ENCODE measurements at places on chromosomes 1 and 21.

- DNase-seq, result no peak
These were observed 403.6 kb upstream of the CHRM3 start for GRCh38 chr1:238982736-238983135.

- no peak for DNase-seq
These were observed 58.0 kb downstream of the ACBD3 start for GRCh38 chr1:226128487-226129075.

DNA sequence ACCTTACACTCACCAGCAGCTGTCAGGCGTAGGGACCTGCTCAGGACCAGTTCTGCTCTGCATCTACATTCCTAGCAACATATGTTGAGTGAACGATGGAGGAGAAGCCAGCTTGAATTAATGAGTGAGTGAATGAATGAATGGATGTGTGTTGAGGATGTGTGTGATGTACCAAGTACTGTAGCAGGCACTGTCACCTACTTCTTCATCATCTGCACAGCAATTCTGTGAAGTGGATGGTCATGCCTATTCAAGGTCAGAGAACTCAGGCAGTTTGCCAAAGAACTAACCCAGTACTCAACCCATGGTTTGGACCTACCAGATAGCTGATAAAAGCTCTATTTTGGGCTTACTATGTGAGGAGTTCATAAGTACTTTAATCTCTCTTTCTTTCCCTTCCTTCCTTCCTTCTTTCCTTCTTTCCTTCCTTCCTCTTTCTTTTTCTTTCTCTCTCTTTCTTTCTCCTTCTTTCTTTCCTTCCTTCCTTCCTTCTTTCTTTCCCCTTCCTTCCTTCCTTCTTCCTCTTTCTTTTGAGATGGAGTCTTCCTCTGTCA lies 56.9 kb downstream of the ATP1A1 start:
- DNase-seq, result no peak

- DNase-seq, result no peak
These were observed 68.2 kb downstream of the POFUT2 start for GRCh38 chr21:45219517-45219916.

DNA sequence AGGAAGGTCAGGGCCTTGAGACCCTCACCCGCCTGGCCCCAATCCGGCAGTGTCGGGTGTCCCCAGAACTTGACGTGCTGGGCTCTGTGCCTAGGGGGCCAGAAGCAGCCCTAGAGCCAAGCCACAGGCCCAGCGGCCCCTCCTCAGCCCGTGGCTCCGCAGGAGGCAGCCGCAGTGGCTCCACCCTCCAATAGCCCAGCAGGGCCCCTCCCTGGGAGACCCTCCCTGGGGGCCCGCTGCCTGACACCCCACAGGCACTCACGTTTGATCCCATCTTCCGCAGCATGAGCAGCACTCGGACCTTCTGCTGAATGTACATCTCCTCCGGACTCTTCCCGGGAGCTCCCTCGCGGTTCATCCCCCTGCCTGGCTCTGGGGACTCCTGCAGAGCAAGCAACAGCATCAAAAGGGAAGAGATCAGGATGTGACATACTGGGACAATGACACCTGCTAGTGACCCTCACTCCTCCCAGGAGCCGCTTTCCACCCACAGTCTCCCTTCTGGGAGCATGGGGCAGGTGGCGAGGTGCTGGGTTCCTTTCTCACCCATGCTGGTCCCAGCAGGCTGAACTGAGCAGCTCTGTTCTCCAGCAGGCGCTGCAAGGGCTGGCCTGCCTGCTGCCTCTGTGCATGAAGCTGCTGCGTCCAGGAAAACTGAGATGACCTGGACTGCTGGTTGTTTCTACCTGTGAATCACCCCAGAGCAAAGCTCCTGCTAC lies 38.2 kb downstream of the CTNNBIP1 start:
- no peak for DNase-seq

- no peak for DNase-seq
These were observed 24.4 kb upstream of the COL18A1 start for GRCh38 chr21:45380566-45380965.

GRCh38 chr1:7760245-7760644 lies 10.9 kb upstream of the VAMP3 start:
- no peak for DNase-seq

GRCh38 chr1:236064674-236065508 lies at the start of gene NID1:
TSS of gene NID1 (minus strand) at chr1:236065090. CDS start at chr1:236065079, 11 bp downstream.
- peak; percentile 32 for DNase-seq

DNA sequence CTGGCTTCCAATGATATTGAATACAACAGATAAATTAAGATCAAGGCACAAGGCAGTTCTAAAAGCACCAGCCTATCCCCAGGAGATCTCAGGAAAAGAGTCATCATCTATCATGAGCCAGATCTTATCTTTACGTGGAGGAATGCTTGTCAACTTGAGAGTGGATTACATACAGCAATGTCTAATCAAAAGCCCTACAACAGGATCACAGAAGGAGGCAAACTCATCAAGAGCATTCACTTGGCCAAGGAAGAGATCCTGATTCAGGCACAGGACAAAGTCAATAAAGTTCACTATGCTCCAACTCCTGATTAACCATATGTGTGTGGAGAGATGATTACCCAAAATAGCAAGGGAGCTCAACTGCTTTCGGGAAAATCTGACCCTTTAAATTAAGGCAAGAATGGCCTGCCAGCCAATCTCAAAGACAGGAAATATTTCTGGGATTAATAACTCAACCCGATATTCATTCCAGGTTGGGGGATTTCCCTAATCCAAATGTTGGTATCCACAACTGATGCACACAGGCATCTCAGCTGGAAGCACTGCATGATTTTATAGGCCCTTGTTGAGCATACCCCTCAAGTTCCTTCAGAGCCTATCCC lies 33.7 kb downstream of the TBX15 start:
- no peak for DNase-seq

DNA sequence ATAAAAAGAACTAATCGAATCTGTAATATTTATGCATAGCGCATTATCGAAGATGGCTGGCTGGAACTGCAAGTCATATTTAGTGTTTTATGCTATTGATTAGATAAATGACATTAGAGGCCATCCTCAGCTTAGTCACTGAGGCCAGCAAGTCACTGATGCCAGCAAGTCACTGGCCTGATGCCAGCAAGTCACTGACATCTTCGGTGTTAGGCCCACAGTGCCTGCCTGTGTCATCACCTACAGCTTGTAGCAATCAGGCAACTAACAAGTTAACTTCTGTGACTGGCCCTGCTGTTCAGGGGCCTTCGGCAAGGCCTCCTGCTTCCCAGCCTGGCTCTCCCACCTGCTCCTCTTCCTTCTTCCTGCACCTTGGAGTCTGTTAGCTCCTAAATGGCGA lies 65.6 kb upstream of the SCCPDH start:
- no peak for DNase-seq

DNA sequence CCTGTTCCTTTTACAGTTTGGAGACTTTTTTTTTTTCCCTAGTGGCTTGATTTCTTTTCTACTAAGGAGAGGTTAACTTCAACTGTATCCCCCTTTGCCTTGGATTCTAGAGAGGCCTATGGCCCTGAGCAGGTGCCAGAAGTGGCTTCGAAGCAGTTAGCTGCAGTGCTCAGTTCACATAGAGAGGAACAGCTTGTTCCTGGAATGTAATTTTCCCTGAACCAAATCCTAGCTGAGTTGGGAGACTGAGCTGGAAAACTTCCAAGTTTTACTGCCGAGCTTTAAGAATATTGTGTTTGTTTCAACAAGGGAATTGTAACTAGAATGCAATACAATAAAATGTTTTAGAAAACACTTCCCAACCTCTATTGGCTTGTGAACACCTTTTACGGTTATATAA lies 17.5 kb downstream of the RD3 start:
- peak; percentile 25 for DNase-seq

DNA sequence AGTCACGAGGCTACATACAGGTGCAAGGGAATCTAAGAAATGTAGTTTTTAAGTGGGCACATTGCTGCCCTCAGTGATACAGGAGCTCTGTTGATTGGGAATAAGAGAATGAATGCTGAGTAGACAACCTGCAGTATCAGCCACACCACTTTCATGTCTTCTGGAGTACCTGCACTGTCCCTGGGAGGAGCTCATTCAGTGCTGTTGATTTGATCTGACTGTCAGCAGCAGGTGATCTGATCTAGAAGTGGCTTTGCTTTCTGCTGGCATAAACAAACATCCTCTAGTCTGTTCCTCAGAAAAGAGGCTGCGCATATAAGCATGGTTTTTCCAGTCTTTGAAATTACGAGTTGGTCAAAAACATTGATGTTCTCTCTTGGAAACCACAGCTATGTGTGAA lies 35.5 kb upstream of the LRRC52 start:
- DNase-seq, result peak; percentile 60

GRCh38 chr1:202942426-202942825 lies 15.4 kb upstream of the KLHL12 start:
- DNase-seq, result no peak

- DNase-seq, result no peak
These were observed 26.4 kb upstream of the RUNX1 start for GRCh38 chr21:35075546-35075945.

DNA sequence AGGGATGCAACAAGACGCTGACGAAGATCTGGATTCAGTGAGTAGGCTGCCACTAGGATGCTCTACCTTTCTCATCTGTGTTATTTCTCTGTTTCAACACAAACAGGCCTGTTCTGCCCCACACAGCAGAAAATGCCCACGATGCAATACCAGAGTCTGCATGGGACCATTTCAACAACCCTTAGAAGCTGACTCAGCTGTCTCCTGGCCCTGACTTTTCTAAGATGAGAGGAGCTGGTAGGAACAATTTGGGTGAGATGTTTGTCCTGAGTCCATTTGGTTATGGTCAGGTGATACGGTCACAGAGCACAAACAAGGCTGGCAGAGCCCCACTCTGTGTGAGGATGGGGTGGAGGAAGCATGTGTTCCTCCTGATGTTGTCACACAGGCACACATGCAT lies 11.5 kb upstream of the SLC2A1 start:
- DNase-seq, result no peak

- DNase-seq, result peak; percentile 31
These were observed 1.9 kb downstream of the TMCO4 start for GRCh38 chr1:19797827-19798226.

GRCh38 chr1:153616144-153616916 lies at the start of gene S100A14:
TSS of gene S100A14 (minus strand) at chr1:153616325. CDS start at chr1:153615858, 467 bp downstream.
- DNase-seq, result no peak

- no peak for DNase-seq
These were observed 25.5 kb downstream of the MT1HL1 start for GRCh38 chr1:236978740-236979139.

DNA sequence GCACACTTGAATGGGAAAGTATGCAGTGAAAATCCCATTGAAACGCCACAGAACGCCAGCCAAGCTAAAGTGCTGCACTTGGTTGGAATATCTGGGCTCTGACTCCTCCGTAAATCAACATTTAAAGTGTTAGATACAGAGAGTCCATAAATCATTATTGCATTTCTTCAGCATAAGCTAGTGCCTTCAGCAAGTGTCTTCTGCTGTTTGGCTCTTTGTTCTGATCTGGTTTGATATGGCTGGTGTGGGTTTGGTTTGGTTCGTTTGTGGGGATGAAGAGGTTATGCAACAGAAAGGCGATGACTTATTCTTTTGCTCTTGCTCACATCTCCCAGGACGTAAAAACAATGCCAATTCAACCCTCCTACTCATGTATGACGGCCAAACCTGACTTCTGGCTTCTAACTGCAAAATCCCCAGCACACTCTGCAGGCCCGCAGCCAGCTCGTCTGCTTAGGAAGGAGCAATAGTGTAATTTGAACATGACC lies 121.8 kb upstream of the ERG start:
- DNase-seq, result no peak

- DNase-seq, result peak; percentile 33
These were observed 363.6 kb downstream of the PBX1 start for GRCh38 chr1:164922585-164922984.

DNA sequence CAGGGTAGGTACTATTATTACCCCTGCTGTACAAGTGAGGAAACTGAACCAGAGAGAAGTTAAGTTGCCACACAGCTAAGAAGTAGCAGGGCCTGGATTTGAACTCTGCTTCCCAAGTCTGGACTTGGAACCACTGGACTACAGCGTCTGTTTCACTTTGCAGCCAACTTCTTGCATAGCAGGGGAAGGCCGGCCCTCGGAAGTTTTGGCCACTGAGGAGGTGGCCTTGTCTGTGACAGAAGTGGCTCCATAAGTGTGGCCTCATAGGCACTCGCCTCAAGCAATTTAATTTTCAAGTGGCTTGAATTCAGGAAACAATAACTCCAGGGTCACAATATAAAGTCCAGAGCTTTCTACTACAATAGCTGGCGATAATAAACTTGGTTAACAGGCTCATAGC lies 41.4 kb downstream of the PLEKHA6 start:
- DNase-seq, result no peak
